ENCODE measurements at places on chromosomes 7 and 10. TPM values are rescaled to one million over a fixed set of nuclear protein-coding genes. Genes with fewer than 3 reads are reported as not detected.

Gene SPAM1
- not detected for total RNA-seq

Gene FEZF1
- total RNA-seq, result not detected

Gene POMZP3
- 22.5 TPM for total RNA-seq

Gene CALML3
- not detected for total RNA-seq

Gene SCIN
- total RNA-seq, result 0.95 TPM

GRCh38 chr7:13797545-13797944 is 191.9 kb downstream of the ETV1 start:
- no peaks in the 10 kb centered on the region for H3K4me1 ChIP-seq
- no peaks in the 10 kb centered on the region for H3K36me3 ChIP-seq
- no peak for DNase-seq
- no peak overlapping the region for H3K27ac ChIP-seq
- H3K27me3 ChIP-seq, result no peaks in the 10 kb centered on the region
- H3K4me3 ChIP-seq, result no peak overlapping the region

- no peaks in the 10 kb centered on the region for H3K36me3 ChIP-seq
- H3K27me3 ChIP-seq, result no peaks in the 10 kb centered on the region
- no peak overlapping the region for H3K4me3 ChIP-seq
- H3K27ac ChIP-seq, result no peak overlapping the region
- no peak for DNase-seq
Observed at GRCh38 chr10:53135213-53135896, 362.8 kb upstream of the MBL2 start.

DNA sequence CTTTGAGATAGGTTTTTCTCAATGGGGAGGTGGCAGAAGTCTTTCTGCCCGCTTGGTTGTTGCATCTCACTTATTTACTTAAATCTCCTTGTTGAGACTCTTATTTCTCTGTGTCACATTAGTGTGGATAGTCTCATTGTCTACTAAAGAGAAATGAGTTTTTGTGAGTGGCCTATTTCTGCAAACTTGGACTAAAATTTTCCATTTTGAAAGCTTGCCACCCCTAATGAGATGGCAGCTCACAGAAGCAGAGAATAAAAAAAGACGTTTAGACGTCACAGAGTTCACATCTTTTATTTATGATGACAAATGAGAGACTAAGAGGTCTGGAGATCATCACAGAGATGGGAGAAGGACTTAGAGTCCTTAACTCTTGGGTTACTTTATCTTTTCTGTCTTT is 262.7 kb upstream of the PHYHIPL start:
- DNase-seq, result no peak
- H3K27me3 ChIP-seq, result no peaks in the 10 kb centered on the region
- no peak overlapping the region for H3K4me3 ChIP-seq

DNA sequence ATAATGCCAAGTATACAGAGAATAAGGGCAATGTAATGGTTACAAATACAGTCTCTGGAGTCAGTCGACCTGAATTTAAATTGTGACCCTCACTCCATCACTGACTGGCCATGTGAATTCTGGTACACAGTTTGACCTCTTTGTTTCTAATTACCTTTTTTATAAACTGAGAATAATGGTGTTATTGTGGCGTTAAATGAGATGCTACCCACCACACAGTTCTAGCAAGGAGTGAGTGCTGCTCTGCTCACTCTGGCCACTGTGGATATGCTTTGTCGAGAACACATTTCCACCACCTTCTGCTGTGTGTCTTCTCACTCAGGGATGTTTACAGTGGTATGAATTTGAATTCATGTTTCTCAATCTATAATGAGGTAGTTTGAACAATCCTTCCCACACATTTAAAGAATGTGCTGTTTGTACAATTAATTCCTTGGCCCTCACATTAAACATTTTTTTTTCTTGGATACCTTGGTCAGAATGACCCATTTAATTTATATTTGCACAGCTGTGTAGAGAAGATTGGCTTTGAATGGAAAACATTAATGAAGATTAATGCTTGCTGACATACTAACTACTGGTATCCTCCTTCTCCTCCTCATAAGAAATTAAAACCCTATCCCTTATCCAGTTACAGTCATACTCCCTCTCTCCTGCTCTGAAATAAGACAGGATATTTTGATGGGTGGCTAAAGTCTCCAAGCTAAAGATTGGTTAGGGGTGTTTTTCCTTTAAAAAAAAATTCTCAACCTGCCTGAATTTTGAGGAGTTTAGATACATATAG is 42.4 kb downstream of the PLCE1 start:
- H3K27me3 ChIP-seq, result no peaks in the 10 kb centered on the region
- H3K36me3 ChIP-seq, result no peaks in the 10 kb centered on the region
- no peak overlapping the region for H3K27ac ChIP-seq
- H3K4me3 ChIP-seq, result no peak overlapping the region
- H3K4me1 ChIP-seq, result no peaks in the 10 kb centered on the region

DNA sequence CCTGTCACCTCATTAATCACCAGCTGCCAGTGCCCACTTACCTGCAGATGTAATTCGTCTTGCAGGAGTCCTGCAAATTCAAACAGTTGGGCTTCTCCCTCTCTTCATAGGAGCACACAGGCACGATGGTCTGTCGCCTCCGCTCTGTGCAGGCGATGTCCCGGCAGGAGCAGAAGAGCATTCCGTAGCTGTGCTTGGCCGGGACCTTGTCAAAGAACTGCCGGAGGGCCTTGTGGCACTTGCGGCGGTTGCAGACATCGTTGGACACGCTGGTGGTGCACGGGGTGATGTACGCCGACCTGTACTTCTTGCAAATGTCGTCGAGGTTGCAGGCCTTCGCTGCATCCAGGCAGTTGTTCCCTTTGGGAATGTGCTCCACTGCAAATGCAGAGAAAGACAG is 147.8 kb downstream of the GFRA1 start:
- H3K4me1 ChIP-seq, result no peaks in the 10 kb centered on the region
- no peaks in the 10 kb centered on the region for H3K27me3 ChIP-seq
- H3K27ac ChIP-seq, result no peak overlapping the region
- no peaks in the 10 kb centered on the region for H3K36me3 ChIP-seq
- DNase-seq, result no peak
- no peak overlapping the region for H3K4me3 ChIP-seq

DNA sequence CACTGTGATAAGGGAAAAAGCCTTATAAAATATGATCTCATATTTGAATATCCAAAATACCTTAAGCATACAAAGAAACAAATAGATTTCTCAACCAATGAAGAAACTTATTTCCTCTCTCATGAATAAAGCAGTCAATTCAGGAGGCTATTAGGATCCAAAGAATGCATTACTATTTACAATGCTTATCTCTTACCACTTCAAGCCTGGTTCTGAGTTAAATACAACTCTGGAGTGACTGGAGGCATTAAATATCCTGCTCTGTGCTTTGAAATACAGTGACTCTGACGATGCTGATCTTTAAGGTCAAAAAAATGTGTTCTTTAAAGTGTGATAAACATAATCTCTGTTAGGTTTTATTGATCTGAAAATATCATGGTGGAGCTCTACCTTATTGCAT is 493.2 kb downstream of the ZWINT start:
- no peaks in the 10 kb centered on the region for H3K4me1 ChIP-seq
- no peaks in the 10 kb centered on the region for H3K27me3 ChIP-seq
- no peak overlapping the region for H3K4me3 ChIP-seq

DNA sequence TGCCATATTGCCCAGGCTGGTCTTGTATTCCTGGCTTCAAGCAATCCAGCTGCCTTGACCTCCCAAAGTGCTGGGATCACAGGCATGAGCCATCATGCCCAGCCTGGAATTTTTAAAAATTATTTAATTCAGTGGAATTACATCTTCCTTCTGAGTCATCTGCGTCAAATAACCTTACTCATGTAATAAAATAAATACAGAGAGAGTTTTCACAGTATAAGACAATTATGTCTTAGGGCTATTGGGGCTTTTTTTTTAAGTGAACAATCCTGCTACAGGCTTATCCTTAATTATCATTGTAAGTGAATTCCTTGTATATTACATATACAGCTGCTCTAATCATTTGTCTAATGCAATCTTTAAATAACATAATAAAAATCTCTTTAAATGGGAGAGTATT is 108.3 kb downstream of the MAPK8 start:
- H3K36me3 ChIP-seq, result no peaks in the 10 kb centered on the region
- H3K4me3 ChIP-seq, result no peak overlapping the region
- no peaks in the 10 kb centered on the region for H3K27me3 ChIP-seq
- DNase-seq, result no peak
- H3K27ac ChIP-seq, result no peak overlapping the region

DNA sequence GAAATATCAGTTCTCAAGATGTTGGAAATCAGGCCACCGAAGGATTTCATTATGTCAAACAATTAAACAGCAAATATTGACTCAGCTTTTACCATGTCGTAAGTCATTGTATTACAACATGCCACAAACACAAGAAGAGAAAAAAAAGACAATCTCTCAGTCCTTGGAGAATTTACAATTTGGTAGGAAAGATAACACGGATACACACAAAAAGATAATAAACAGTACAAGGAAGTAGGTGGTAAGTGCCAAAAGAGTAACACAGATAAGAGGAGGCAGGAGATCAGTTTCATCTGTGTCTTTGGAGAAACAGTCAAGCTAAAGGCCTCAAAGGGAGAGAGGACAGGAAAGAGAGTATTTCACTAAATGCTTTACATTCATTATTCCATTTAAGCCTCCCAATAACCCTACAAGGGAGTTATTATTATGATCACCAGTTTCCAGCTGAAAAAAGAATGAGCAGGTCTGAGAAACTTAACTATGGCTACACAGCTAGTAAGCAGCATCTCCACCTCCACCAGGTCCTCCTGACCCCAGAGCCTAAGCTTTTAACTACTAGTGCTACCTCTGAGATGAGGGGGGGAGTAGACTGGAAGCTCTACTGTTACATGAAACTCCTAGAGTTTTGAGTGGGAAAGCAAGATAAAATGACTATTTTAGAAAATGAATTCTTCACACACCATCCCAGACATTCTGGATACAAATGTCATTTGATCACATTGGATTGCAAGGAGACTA is 13.9 kb upstream of the DNAJC1 start:
- peaks cover 6% of the 10 kb centered on the region for H3K4me1 ChIP-seq
- no peak overlapping the region for H3K4me3 ChIP-seq
- DNase-seq, result no peak
- H3K27ac ChIP-seq, result no peak overlapping the region
- no peaks in the 10 kb centered on the region for H3K27me3 ChIP-seq

- no peak overlapping the region for H3K27ac ChIP-seq
- no peak overlapping the region for H3K4me3 ChIP-seq
- no peak for DNase-seq
- no peaks in the 10 kb centered on the region for H3K27me3 ChIP-seq
- H3K4me1 ChIP-seq, result no peaks in the 10 kb centered on the region
- H3K36me3 ChIP-seq, result no peaks in the 10 kb centered on the region
Observed at GRCh38 chr7:64655811-64656210, 10.1 kb upstream of the ZNF107 start.

- H3K4me3 ChIP-seq, result no peak overlapping the region
- no peaks in the 10 kb centered on the region for H3K27me3 ChIP-seq
- DNase-seq, result no peak
Observed at GRCh38 chr10:31942435-31942834, 13.8 kb upstream of the ARHGAP12 start.

GRCh38 chr7:3154317-3154716 is 110.7 kb upstream of the CARD11 start:
- DNase-seq, result no peak
- H3K36me3 ChIP-seq, result no peaks in the 10 kb centered on the region
- no peaks in the 10 kb centered on the region for H3K4me1 ChIP-seq
- H3K4me3 ChIP-seq, result no peak overlapping the region

DNA sequence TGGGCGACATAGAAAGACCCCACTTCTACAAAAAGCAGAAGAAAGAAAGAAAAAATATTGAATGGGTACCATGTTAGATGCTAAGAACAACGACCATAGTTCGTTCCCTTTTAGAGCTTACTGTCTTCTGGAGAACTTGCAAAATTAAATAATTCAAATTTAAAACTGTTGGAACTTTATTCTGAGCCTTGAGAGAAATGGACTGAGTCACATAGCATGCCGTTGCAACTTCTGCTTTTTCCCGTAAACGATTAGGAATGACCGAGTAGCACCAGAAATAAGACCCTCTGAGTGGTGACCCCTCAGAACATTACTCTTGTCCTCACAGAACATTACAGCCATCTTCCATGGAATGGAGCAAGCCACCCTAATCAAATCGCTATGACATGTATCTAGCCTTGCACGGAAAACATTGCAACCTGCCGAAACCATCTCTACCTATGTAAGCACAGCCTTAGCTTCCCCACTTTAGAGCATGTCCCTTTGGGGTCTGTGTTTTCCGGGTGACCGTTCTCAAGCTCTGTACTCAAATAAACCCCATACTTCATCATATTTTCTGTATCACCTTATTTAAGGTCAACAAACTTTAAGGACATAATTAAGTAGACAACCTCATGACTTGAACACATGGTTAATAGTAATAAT is 179.1 kb downstream of the PRKCQ start:
- no peaks in the 10 kb centered on the region for H3K36me3 ChIP-seq
- H3K4me3 ChIP-seq, result no peak overlapping the region
- no peak overlapping the region for H3K27ac ChIP-seq
- no peaks in the 10 kb centered on the region for H3K4me1 ChIP-seq
- DNase-seq, result no peak

DNA sequence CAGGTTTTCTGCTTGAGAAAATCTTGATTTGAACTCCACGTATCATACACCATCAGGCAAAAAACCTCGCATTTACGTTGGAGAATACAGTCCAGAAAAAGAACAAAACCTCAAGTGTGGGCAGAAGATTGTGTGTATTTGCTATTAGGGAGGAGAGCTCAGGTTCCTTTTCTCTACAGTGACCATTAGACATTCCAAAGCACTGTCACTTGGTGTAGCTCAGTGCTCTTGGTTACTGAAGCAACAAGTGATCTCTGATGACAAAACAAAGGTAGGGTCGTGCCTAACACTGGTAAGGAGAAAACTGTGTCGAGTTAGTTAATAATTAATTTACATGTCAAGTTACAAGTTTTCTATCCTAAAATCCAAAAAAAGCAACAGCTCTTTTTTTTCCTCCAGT is 72.6 kb downstream of the C1GALT1 start:
- H3K4me3 ChIP-seq, result no peak overlapping the region
- no peak overlapping the region for H3K27ac ChIP-seq
- no peaks in the 10 kb centered on the region for H3K27me3 ChIP-seq
- peaks cover 14% of the 10 kb centered on the region for H3K4me1 ChIP-seq

DNA sequence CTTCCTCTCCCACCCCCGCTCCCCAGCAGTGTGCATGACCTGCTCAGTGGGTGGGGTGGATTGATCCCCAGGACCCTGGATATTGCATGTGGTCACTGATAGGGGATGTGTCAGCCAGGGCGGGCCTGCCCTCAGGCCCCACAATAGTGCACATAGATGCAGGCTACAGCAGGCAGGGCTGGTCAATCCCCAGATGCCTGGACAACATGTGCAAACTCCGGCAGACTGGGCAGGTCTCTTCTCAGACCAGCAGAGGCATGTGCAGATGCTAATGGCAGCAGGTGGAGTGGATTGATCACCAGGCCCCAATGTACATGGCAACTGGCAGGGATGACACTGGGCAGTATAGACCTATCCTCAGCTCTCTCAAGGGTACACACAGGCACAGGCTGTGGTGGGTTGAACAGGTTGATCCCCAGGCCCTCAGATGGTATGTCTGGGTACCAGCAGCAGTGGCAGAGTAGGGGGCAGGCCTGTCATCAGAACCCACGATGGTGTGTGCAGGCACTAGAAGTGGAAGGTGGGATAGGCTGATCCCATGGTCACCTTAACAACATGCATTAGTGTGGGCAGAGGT is 98.6 kb downstream of the LANCL2 start:
- H3K27ac ChIP-seq, result no peak overlapping the region
- no peaks in the 10 kb centered on the region for H3K27me3 ChIP-seq
- peaks cover 17% of the 10 kb centered on the region for H3K36me3 ChIP-seq
- H3K4me1 ChIP-seq, result peaks cover 57% of the 10 kb centered on the region
- no peak for DNase-seq
